ENCODE measurements at places on chromosomes 7 and 10. TPM values are rescaled to one million over a fixed set of nuclear protein-coding genes. Genes with fewer than 3 reads are reported as not detected.

The STEAP1 gene
- 69.9 TPM for total RNA-seq

The MINDY4 gene
- 4.1 TPM for total RNA-seq

The TSPAN15 gene
- total RNA-seq: 1.8 TPM

The ZNF777 gene
- total RNA-seq: 3.6 TPM

The IQUB gene
- total RNA-seq: 0.83 TPM

The PGAM2 gene
- total RNA-seq: 0.26 TPM

The SPDYE8 gene
- total RNA-seq: not detected

The OPN4 gene
- not detected for total RNA-seq

The HOXA6 gene
- total RNA-seq: 3.6 TPM

The SLC16A12 gene
- total RNA-seq: under 0.01 TPM

The GRB10 gene
- 64.1 TPM for total RNA-seq

The OR2A42 gene
- total RNA-seq: not detected

The CCDC3 gene
- total RNA-seq: 0.26 TPM

The EBF3 gene
- total RNA-seq: under 0.01 TPM

The RP9 gene
- total RNA-seq: 19.2 TPM

The SLC39A12 gene
- not detected for total RNA-seq

The TFPI2 gene
- 14.4 TPM for total RNA-seq

The MBL2 gene
- not detected for total RNA-seq
